Omental fat pad (tissue), 4 donors: ENCODE measurements at places on chromosomes 6 and 20. TPM values are rescaled to one million over a fixed set of nuclear protein-coding genes. Genes with fewer than 3 reads are reported as not detected.

DNA sequence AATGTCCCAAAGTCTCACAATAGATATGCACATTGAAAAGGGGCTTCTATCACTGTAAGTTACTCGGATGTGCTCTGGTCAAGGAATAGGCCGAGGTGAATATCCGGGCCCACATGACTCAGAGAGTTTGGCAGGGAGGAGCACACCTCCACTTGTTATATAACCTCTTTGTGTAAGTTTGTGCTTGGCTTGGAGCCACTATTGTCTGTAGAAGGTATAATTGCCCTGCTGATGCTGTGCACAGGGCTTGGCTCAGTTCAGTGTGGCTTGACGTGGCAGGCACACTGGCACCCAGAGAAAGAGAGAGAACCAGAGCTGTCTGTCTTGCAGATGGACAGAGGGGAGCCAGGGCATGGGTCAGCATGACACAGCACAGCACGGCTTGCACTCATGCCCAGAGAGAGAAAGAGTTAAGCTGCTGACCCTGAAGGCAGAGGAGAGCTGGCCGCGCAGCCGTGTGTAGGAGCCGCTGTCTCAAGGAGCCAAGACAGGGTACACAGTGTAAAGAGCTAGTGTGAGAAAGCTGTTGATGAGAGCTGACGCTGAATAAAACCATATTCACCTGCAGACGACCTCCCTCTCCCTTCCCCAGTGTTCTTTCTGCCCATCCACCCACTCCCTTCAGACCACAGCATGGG is 482.5 kb downstream of the C6orf118 start:
- no peak for DNase-seq

GRCh38 chr6:26156850-26157250 is 69.6 kb downstream of the HFE start:
- DNase-seq: no peak

DNA sequence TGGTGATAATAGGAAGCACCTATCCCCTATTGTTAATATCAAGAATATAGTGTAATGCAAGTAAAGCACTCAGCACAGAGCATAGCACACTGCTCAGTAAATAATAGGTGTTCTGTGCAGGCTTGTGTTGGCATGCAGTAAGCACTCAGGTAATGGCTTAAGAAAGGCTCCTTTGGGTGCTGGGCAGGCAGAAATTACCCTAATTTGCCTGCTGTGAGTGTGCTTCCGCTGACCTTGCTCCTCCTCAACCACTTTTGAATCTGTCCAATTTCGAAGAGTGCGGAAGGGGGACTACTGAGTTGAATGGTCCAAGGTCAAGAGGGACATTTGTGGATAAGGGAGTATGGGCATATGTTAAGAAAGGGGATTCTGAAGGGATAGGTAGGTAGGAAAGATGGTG is 15.4 kb downstream of the SRSF3 start:
- no peak for DNase-seq

The FAM209B gene
- total RNA-seq: not detected

The PABPC1L gene
- total RNA-seq: 6.8 TPM

The C20orf202 gene
- 0.28 TPM for total RNA-seq
